ENCODE measurements at places on chromosomes 11 and 22.

- H3K27ac ChIP-seq = no peak overlapping the region
- DNase-seq = peak; percentile 58
- no peaks in the 10 kb centered on the region for H3K4me1 ChIP-seq
- peaks cover 1% of the 10 kb centered on the region for H3K36me3 ChIP-seq
- no peak overlapping the region for H3K4me3 ChIP-seq
Measured at GRCh38 chr11:82942376-82942775, 40.8 kb downstream of the DDIAS start.

DNA sequence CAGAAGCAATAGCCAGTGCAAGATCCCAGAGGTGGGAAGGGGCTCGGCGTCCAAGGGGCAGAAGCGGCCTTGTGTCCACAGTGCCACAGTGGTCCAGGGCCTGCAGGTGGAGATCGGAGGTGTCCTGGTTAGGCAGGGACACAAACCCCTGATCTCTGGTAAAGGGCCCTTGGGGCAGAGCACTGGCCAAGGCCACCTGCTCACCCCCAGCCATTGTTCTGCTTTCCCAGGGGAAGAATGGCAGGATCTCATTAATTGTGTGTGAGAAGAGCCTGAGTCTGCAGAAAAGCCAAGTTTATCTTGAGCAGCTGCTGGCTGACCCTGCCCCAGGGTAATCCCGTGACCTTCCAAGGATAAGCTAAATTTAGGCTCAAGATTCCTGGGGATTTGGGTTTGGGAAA, 3.1 kb upstream of the CLDN5 start:
- no peak overlapping the region for H3K4me3 ChIP-seq
- DNase-seq = peak; percentile 71
- peaks cover 13% of the 10 kb centered on the region for H3K4me1 ChIP-seq
- no peak overlapping the region for H3K27ac ChIP-seq
- peaks cover 26% of the 10 kb centered on the region for H3K27me3 ChIP-seq

- DNase-seq = no peak
- H3K36me3 ChIP-seq = no peaks in the 10 kb centered on the region
- H3K27me3 ChIP-seq = peaks cover 2% of the 10 kb centered on the region
- no peak overlapping the region for H3K27ac ChIP-seq
Measured at GRCh38 chr11:21969841-21970240, 223.0 kb upstream of the ANO5 start.

- H3K27ac ChIP-seq = no peak overlapping the region
- peaks cover 9% of the 10 kb centered on the region for H3K4me1 ChIP-seq
- no peaks in the 10 kb centered on the region for H3K27me3 ChIP-seq
- DNase-seq = no peak
- no peak overlapping the region for H3K4me3 ChIP-seq
- H3K36me3 ChIP-seq = peaks cover 11% of the 10 kb centered on the region
Measured at GRCh38 chr11:69666261-69666660, 8.9 kb downstream of the LTO1 start.

All from chondrocyte (in vitro differentiated cells).